ENCODE measurements at places on chromosomes 6 and 20.

- no peak for DNase-seq
These were observed 15.0 kb downstream of the CALHM6 start for GRCh38 chr6:116476002-116476678.

GRCh38 chr6:43146261-43146660 is 24.8 kb upstream of the SRF start:
- DNase-seq: no peak

- DNase-seq: no peak
These were observed 49.3 kb upstream of the E2F3 start for GRCh38 chr6:20352346-20352745.

GRCh38 chr6:163867518-163868292 is 453.2 kb downstream of the QKI start:
- DNase-seq: no peak

GRCh38 chr6:7911345-7911725 is 747 bp upstream of the TXNDC5 start:
- no peak for DNase-seq

DNA sequence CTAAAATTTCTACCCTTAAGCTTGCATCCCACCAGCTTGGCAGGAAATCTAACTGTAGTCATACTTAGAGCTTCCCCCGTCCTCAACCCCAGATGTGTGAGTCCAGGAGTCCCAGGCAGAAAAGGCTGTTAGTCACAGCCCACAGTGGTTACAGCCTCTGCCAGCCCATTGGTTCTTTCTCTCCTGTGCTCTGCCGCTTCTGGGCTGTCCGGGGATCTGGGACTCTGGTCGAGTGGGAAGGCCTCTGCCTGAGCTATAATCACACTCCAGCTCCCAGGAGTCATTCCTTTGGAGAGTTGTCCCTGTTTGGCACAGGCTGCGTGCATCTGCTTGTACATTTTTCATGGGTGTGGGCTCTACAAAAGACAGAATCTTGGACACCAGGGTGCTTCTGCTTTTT is 45.6 kb upstream of the FYN start:
- DNase-seq: no peak

DNA sequence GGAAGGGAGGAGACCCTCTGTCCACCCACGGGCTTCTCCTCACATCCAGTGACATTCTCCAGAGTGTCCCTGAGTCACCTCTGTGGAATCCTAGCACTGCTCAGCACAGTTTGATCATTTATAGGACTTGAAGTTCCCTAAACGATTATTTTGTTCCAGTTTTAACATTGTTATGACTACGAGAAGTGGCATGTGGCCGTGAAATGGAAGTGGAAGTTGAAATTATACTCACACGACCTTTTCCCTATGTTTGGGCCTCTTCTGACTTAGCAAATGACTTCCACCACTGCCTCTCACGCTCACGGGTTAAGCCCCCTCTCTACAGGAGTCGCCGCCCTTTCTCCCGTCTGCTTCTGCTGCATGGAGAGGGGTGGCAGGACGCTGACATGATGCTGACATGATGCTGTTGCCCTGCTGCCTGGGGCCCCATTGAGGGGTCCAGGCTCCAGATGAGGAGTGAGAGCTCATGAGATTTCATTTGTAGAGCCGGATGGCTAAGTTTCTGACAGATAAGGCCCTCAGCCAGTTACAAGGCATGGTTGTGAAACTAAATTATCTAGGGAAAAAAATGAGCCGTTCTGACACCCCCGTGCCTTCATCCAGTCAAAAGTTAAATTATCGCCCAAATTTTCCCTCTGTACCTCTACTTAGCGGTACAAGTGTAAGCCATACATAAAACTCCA is 153.6 kb upstream of the UST start:
- DNase-seq: no peak

DNA sequence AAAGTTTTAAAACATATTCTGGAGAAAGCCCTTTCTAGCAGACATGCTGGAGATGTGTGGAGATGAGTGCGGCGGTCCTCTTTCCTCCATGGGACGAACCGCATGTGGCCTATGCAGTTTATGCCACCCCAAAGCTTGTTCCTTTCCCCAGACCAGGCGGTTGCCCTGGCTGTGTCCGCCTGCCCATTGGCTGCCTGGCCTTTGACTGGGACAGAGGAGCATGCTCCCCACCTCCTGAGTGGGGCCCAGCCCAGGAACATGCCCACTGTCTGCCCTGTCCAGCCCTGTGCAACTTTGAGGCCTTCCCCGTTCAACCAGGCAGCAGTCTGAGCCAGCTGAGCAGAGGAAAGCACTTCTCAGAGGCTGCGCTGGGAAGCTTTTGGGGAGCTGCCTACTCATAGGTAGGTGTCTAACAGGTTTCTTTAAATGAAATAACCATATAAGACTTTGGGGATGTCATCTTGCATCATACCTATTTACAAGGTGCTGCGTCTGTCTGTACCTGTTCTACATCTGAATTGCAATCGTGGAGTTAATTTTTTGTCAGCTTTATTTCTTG is 20.6 kb downstream of the FOXC1 start:
- DNase-seq: no peak

DNA sequence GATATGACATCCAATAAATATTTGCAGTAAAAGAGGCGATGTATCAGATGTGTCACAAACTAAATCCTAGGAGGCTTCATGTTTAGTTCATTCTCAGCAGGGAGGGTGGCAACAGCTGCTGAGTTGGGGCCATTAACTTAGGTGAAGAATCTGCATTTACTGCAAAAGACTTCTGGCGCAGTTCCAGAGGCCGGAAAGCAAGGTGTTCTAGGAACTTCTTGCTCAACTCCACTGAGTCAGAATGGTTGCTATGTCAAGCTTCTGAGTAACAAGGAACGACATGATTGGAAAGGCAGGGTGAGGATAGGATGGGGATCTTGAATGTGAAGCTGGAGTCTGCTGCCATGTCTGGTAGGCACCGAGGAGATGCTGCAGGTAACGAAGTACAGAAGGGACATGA is 11.7 kb downstream of the ADNP start:
- DNase-seq: no peak

DNA sequence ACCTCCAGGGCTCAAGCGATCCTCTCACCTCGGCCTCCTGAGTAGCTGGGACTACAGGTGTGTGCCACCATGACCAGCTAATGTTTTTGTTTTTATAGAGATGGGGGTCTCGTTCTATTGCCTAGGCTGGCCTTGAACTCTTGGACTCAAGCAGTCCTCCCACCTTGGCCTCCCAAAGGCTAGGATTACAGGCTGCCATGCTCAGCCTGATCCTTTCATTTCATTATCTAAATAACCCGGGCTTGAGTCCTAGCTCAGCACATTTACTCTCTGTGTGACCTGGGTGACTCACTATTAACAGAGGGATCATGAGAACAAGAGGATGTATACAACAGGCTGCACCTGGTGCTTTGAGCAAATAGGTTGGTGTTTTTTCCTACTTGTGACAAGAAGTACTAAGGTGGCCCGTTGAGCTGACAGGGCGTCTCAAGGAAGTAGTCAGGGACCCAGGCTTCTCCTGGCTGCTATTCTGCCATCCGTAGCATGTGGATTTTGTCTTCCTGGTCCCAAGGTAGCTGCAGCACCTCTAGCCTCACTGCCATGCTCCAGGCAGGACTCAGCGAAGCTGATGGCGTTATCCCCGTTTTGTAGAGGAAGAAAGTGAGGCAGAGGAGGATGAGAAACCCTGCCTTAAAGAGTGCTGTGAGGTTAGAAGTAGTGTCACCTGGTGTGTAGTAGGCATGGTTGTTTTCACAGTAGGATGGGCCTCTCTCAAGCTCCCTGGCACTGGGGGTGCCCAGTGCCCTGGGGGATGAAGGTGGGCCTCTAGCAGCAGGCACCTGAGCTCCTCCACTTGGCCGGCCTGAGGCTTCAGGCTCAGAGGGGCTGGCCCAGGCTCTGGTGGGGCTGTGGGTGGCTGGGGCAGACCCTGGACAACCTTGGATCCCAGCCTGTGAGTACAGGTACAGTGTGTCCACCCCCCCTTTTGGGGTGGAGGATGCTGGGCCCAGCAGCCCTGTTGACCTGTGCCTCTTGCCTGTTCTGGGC is 62.4 kb downstream of the ADNP start:
- DNase-seq: no peak

All from activated CD8-positive, alpha-beta memory T cell treated with anti-CD3 and anti-CD28 coated beads, Interleukin-2, amount 50 U/mL, for 48 hours (primary cell).